ENCODE measurements at places on chromosomes 12 and 14. TPM values are rescaled to one million over a fixed set of nuclear protein-coding genes. Genes with fewer than 3 reads are reported as not detected.

DNA sequence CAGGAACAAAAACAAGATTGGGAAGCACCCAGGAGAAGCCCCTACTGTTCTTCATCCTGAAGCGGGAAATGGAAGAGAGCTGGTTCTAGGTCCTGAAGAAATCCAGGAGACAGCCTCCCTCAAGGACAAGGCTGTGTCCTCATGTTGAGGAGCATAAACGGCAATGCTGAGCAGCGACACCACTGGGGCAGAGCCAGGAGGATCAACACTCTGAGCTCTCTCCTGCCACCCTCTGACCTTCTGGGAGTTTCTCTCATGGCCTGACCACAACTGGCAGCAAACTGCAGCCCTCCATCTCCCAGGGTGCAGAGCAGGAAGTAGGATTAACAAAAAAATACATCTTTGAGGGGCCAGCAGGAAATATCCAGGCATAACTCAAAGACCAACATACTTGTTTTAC, 1292.2 kb upstream of the TMEM132C start:
- no peaks in the 10 kb centered on the region for H3K27me3 ChIP-seq
- no peak overlapping the region for H3K27ac ChIP-seq
- no peaks in the 10 kb centered on the region for H3K36me3 ChIP-seq
- no peak for DNase-seq
- no peaks in the 10 kb centered on the region for H3K4me1 ChIP-seq

DNA sequence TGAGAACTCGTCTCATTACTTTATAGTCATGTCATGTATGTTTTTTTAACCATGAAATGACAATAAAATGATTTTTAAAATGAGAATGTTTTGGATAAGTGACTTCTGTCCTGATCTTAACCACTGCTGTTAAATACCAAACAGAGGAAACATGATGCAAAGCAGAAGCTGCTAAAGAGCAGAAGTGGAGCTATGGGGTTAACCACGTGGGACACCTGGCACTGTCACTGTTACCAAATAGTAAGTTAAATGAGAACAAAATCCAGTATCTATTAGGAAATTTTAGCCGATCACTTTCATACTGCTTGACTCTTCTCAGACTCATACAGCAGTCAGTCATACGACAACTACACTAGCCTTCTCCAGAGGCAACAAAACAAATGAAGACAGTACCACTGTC, 82.4 kb downstream of the SCAF11 start:
- H3K27me3 ChIP-seq, result no peaks in the 10 kb centered on the region
- no peak for DNase-seq
- no peak overlapping the region for H3K4me3 ChIP-seq

DNA sequence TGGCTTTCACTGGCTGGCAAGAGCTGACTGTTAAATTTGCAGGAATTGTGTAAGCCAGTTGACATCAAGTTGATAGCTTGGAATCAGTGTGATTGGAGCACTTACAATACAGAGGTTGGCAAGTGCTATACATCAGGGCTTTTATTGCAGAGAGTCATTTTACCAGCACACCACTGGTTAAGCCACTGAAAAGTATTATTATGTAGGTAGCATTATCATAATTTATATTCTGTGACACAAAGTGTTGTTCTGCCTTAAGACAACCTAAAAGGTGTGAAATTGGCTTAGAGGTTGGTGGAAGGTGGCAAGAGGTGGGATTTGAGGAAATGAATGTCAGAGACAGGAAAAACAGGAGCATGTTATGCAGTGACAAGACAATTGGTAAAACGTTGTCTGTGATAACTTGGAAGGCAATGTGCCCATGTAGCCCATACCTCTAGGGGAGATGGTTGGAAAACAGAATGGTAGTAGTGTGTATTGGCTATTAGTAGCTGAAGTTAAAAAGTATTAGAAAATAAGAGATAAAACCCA, 172.9 kb upstream of the PRICKLE1 start:
- no peak overlapping the region for H3K4me3 ChIP-seq
- DNase-seq, result no peak
- H3K36me3 ChIP-seq, result no peaks in the 10 kb centered on the region
- no peaks in the 10 kb centered on the region for H3K27me3 ChIP-seq
- H3K4me1 ChIP-seq, result peaks cover 6% of the 10 kb centered on the region
- H3K27ac ChIP-seq, result no peak overlapping the region

DNA sequence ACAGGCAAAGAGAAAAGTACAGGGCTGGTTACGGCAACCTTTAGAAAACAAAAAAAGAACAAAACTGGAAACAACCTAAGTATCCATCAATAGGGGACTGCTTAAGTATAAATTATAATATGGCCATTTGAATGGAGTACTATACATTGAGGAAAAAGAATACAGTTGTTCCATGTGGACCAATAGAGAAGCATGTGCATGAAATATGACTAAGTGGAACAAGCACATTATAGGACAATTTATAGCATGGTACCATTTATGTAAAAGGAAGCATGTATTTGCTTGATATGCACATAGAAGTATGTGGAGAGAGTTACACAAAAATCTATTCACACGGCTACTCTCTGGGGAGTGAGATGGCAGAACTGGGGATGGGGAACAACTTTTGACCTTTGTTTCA, 49.2 kb upstream of the FAM222A start:
- H3K4me1 ChIP-seq, result no peaks in the 10 kb centered on the region
- peaks cover 4% of the 10 kb centered on the region for H3K27me3 ChIP-seq
- no peak overlapping the region for H3K27ac ChIP-seq
- no peaks in the 10 kb centered on the region for H3K36me3 ChIP-seq
- no peak overlapping the region for H3K4me3 ChIP-seq

- H3K27ac ChIP-seq, result no peak overlapping the region
- no peak overlapping the region for H3K4me3 ChIP-seq
- DNase-seq, result no peak
- no peaks in the 10 kb centered on the region for H3K36me3 ChIP-seq
- H3K4me1 ChIP-seq, result no peaks in the 10 kb centered on the region
Measured at GRCh38 chr14:51552768-51553404, 98.8 kb upstream of the FRMD6 start.

DNA sequence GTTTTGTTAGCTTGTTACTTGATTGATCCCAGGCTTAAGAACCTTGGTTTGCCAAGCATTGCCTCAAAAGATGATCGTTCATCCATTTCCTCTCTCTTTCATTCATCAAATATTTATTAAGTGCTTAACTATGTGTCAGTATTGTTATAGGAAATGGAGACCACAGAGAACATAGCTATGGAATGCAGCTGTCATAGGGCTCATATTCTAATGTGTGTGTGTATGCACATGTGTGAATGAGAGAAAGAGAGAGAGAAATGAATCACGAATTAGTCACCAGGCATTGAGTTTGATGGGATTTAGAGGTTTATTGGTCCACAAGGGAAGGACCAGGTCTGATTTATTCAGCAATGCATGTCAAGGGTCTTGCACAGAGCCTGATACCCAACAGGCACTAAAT, 71.0 kb upstream of the FBXO21 start:
- no peak overlapping the region for H3K27ac ChIP-seq
- H3K4me3 ChIP-seq, result no peak overlapping the region
- no peak for DNase-seq
- H3K4me1 ChIP-seq, result no peaks in the 10 kb centered on the region
- no peaks in the 10 kb centered on the region for H3K36me3 ChIP-seq

DNA sequence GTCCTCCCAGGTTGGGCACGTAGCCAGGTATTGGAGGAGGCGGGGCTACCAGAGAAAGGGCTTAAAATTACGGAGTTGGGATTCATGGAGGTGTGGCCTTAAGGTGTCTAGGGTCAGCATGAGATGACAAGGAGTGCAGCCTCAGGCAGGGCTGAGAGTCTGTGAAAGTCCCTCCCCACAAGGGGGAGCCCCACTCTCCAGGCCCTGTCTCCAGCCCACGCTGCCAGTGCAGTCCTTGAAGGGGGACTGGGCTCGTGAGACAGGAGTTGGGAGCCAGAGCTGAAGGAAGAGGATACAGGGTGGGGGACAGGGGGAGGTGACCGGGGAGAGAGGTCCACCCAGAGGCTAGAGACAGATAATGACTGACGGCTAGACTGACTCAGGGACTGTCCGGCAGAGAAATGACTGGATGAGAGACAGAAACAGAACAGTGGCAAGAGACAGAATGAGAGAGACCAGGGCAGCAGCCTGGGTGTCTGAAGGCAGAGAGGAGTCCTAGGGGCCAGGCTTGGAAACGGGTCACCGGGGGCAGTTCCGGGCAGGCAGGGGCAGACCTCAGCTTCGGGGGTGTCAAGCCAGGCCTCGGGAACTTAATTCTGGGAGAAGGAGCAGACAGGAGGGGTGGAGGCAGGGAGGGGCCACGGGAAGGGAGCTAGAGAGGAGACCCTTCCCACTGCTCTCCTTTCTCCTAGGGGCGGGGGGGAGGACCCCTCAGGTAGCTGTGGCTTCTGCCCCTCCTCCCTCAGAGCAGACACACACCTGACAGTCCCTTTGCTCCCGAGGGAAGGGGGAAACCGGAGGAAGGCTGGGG, 970 bp downstream of the CDH24 start:
- H3K27ac ChIP-seq, result peak overlapping the region; percentile 43
- H3K36me3 ChIP-seq, result peaks cover 21% of the 10 kb centered on the region
- DNase-seq, result peak; percentile 57
- peak overlapping the region; percentile 84 for H3K4me3 ChIP-seq

DNA sequence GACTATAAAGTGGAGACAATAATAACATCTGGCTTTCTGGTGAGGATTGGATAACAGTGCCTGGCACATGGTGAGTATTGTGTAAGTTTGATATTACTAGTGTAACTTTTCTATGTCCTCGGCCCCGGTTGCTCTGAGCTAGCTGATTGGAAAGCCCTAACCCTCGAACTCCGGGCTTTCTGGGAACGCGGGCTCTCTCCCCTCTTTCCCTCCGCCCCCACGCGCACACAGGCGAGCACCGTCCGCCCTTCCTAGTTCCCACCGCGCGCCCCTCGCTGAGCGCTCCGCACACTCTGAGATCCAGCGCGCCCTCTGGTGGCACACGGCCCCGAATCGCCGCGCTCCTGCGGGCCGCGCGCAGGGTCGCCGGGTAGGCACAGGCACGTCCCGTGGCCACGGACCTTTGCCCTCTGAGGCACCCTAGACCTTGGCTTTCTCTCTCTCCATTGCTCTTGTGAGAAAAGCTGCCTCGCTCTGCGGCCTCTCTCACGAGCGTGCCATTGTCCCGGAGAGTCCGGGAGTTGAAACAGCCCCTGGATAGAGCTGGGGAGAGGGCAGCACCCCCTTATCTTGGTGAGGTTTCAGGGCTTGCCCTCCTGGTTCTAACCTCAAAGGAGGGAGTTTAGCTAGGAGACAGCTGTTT, 23.2 kb upstream of the ESRRB start:
- H3K27me3 ChIP-seq, result peaks cover 12% of the 10 kb centered on the region
- no peak overlapping the region for H3K4me3 ChIP-seq
- no peaks in the 10 kb centered on the region for H3K36me3 ChIP-seq
- DNase-seq, result peak; percentile 37
- no peak overlapping the region for H3K27ac ChIP-seq

- no peak overlapping the region for H3K4me3 ChIP-seq
- H3K27me3 ChIP-seq, result peaks cover 2% of the 10 kb centered on the region
- no peak for DNase-seq
- no peaks in the 10 kb centered on the region for H3K36me3 ChIP-seq
Measured at GRCh38 chr14:53491256-53491883, 338.2 kb upstream of the DDHD1 start.

DNA sequence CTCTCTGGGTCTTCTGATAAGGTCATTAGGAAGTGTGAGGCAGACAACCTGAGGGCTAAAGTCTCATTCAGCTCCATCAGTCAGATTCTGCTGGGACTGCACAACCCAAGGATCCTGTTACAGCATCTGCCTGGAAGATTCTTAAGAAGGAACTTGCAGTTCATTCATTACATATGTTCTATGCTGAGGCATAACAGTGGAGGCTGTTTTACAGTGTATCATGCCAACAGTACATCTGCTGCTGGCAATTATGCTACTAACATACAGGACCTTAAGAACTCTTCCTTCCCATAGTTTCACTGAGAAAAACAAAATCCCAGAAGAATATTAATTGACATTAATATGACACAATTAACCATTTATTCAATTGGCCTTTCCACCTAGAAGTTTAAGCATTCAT, 968.6 kb downstream of the DIO2 start:
- H3K27ac ChIP-seq, result no peak overlapping the region
- H3K27me3 ChIP-seq, result no peaks in the 10 kb centered on the region
- no peak overlapping the region for H3K4me3 ChIP-seq
- no peaks in the 10 kb centered on the region for H3K4me1 ChIP-seq

- H3K4me1 ChIP-seq, result no peaks in the 10 kb centered on the region
- DNase-seq, result no peak
- no peaks in the 10 kb centered on the region for H3K36me3 ChIP-seq
- no peaks in the 10 kb centered on the region for H3K27me3 ChIP-seq
Measured at GRCh38 chr12:63068857-63069442, 82.1 kb downstream of the AVPR1A start.

DNA sequence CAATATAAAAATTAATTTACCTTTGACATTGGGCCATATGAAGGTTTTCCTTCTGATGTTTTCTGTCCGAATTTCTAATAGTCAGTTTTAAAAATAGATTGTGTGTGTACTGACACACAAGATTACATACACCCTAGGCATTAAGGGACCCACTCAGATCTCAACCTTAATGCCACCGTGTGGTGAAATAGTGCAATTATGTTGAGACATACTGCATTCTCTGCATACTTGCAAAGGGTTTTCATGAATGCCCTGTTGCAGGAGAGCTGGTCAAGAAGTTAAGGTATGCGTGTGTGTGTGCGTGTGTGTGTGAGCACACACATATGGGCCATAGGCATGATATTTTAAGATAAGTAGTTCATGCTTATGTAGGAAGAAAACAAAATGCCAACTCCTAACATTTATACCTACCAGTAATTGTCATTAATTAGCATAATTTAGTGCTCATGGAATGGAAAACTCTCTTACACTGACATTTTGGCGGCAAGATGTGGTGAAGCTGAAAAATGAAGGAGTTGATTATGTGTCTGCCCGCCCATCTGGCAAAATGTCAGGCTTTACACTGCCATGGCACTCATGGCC, 58.8 kb downstream of the PIK3C2G start:
- H3K4me3 ChIP-seq, result no peak overlapping the region
- no peak for DNase-seq
- no peaks in the 10 kb centered on the region for H3K4me1 ChIP-seq
- no peaks in the 10 kb centered on the region for H3K27me3 ChIP-seq
- no peaks in the 10 kb centered on the region for H3K36me3 ChIP-seq

MAP1LC3B2 gene
- 0.37 TPM for total RNA-seq

TAS2R30 gene
- 2.9 TPM for total RNA-seq

GPX2 gene
- total RNA-seq, result not detected

FRS2 gene
- total RNA-seq, result 10.8 TPM

PEX5 gene
- total RNA-seq, result 28.3 TPM

CPM gene
- total RNA-seq, result 49.7 TPM
